Left ventricle myocardium inferior (tissue), 1 donor: ENCODE measurements at places on chromosomes 12 and 14.

- no peak for DNase-seq
These were observed 3.7 kb upstream of the USP15 start for GRCh38 chr12:62256408-62257096.

GRCh38 chr14:104130974-104131651, 7.3 kb upstream of the KIF26A start:
- peak; percentile 66 for DNase-seq

DNA sequence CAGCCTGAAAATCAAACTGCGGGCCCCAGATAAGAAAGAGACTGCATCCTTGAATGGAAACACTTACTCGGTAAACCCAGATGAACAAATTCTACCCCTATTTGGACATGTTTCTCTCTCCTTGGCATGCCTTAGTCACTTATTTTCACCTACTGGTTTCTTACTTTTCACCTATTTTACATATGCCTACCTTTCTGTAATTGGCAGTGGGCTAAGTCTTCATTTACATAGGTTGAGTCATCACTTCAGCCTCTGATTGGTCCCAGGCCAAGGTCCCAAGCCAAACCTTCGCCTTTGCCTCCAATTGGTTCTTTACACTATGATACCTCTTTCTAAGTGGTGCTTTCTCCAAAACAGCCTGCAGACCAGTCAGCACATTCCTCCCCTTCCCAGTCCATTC, 111.3 kb downstream of the DYRK2 start:
- DNase-seq, result no peak

DNA sequence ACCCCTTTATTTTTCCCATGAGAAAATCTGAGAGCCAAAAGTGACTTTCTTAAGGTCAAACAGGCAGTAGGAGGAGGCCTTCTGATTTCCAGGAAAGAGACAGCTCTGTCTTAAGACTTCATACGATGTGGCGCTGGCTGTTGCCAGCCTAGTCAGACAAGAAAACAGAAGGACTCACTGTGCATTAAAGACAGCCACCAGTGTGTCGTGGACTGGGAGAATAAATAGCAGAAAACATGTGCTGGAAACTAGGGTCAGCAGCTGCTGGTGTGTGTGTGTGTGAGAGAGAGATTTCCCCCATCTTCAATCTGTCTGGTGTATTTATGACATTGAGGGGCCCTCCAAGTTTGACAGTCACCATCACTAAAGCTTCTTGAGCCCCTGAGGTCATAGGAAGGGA, 708.6 kb upstream of the TMEM132C start:
- DNase-seq, result no peak

- DNase-seq, result no peak
These were observed 113.6 kb downstream of the CHST11 start for GRCh38 chr12:104570174-104570907.

GRCh38 chr12:114680604-114681069, 3.3 kb downstream of the TBX3 start:
- no peak for DNase-seq

GRCh38 chr12:107484230-107484629, 201.4 kb upstream of the PWP1 start:
- no peak for DNase-seq

DNA sequence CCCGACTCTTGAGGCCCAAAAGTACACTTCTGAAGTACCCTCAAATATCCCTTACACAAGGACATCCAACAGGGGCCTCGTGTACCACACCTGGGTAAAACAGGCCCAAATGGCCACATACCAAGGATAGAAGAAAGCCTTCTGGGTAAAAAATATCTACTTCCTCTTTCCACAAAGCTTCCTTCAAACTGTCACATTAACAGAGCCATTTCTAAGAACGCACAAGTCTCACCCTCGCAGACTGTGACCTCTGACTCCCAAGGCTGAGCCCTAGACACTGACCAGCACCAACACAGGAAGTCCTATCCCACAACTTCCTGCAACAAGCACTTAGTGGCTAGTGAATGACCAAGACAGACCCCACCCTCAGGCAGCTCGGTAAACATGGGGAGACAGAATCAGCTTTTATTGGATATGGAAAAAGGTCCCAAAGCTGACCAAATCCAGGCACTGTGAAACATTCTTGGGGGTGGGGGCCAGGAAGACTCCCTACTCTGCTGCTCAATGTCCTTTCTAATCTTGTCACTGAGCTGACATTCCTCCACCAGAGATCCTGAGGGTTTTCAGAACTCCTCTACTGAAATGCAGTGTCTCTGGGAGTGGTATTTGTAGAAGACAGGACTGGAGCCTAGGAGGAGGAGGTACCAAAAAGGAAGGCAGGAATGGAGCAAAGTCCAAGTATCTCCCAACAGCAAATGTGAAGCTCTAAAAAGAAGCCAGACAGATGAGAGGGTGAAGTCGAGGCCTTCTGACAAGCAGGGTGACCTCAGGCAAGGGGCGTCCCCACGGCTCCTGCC, 15.9 kb downstream of the KCTD10 start:
- peak; percentile 33 for DNase-seq

DNA sequence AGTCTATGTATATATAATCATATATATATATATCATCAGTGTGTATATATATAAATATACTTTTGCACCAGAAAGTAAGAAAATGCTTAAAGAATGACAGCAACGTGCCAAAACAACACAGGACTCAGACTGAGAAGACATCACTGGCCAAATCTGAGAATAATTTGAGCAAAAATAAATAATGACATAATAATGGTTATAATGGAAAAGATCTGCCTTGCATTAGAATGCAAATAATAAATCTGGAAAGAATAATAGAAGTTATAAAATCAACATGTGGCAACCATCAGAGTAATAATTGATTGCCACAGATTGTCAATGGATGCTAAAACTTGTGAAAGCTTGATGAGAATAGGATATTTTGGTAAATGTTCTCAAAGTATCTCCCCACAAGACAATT, 61.5 kb upstream of the PLEKHG7 start:
- DNase-seq, result no peak

DNA sequence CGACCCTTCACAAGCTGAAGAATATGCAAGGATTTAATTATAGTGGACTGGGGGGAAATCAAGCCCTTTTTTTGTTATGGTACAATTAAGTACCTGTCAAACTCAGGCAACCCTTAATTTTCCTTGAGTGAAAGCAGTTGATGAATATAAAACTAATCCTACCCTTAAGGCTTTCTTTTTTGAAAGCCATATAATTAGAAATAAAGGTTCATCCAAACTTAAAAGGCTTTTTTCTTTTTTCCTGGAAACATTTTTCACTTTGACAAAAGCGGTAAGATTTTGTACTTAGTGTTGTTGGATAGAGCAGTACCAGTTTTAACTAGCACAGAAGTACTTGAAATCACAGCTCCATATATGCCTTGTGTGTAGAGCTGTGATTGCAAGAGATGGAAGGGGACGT, 91.9 kb upstream of the MANSC4 start:
- no peak for DNase-seq

DNA sequence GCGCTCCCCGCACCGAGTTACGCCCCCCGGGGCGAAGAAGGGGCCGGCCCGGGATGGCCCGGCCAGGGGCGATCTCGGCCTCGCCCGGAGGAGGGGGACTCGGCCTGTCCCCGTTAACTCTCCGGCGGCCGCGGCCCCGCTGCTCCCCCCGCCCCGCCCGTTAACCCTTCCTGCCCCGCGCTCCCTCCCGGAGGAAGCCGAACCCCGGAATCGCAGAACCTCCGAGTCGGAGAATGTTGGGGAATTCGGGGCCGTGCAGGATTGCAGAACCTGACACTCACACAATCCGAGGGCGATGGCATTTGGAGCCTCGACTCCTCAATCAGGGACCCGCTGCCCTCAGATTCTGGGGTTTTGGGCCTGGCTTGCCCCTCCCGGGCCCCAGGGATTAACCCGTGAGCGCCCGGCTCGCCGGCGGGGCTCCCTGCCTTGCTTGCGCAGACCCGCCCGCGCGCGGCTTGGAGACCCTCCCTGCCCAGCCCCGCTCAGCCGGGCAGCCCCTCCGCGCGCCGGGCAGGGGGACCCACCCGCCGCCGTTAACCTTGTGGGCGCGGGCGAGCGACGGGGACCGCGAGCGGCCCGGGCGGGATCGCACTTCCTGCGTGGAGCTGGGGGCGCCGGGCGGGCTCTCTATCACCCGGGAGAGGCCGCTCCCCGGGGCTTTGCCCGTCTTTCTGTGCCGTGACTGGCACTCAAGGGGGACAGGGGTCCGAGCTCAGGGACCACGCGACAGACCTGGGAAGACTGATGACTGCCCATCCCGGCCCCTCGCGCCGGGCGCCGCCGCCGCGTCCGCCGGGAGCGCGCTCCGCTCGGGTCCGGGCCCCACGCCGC, 18.8 kb downstream of the BEGAIN start:
- no peak for DNase-seq

GRCh38 chr12:94055528-94055927, 92.8 kb upstream of the PLXNC1 start:
- no peak for DNase-seq

GRCh38 chr12:69000074-69000473, 67.1 kb upstream of the CPM start:
- no peak for DNase-seq

GRCh38 chr12:38890102-38890855, 15.1 kb downstream of the CPNE8 start:
- no peak for DNase-seq

DNA sequence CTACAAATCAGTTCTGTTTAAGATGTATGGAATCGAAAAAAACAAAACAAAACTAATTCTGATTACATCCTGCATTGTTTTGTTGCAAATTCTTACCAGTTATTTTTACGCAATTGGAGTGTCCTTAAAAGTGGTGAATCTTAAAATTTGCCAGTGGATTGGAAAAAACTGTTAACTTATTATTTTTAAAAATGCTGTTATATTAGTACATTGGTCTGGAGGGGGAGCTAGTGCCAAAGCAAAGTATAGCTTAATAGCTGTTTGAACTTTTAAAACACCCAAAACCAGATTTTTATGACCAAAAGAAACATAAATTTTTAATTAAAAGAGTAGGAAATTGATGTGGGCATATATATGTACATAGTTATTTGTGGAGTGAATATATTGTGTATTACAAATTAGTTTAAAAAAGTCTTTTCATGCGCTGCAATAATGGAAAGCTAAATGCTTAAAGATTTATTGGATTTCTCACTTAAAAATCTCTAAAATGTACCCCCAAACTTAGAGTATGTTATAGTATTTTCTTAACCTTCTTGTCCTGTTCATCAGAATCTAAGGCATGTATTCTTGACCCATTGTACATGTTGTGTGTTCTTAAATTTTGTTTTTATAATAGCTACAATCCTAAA, 2.5 kb downstream of the FUT8 start:
- no peak for DNase-seq

- no peak for DNase-seq
These were observed 18.9 kb upstream of the CARMIL3 start for GRCh38 chr14:24032727-24033418.

- DNase-seq, result no peak
These were observed 171.1 kb downstream of the DACT1 start for GRCh38 chr14:58808828-58809227.

- DNase-seq, result no peak
These were observed 42.1 kb downstream of the STXBP6 start for GRCh38 chr14:25007832-25008231.

GRCh38 chr12:115386946-115387345, 703.0 kb upstream of the TBX3 start:
- no peak for DNase-seq

DNA sequence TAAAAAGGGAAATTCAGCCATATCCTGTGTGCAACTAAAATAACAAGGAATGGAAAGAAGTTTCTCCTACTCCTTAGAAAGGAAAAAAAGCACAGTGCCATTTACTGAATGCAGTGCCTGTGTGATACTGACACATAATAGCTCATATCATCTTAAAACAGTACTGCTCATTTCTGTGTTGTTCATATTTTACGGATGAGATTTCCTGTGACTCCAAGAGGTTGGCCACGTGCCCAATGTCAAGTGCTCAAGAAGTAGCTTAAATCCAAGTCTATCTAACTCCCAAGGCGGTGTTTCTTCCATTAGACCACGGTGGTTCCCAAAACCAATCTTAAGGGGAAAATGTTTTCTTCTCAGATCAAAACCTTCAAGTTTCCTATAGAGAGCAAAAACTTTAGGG, 20.0 kb downstream of the MAP3K9 start:
- no peak for DNase-seq

DNA sequence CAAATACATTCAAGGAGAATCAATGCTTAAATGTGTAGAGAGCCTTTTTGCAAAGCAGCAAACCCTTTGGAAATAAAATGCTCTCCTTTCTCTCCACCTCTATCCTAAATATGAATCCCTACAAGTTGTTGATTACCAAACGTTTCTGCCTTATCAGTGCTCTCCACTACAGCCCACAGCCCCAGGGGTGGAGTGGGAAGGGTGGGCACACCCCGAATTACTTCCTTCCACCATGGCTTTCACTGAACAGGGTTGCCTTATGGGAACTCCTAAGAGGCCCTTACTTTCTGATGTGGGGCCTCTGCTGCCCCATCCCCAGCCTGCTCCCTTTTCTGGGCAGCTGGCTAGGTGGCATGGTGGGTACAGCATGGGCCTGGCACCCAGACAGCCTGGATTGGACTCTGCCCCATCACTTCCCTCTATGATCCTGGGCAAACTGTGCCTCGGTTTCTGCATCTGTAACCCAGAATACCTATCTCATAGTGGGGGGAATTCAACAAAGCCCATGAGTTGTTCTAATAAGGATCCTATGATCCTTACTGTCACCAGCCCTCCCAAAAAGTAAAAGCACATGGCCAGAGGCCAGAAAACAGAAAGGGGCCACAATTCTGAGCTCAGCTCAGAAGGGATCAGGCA, 16.1 kb downstream of the AK7 start:
- DNase-seq, result no peak

DNA sequence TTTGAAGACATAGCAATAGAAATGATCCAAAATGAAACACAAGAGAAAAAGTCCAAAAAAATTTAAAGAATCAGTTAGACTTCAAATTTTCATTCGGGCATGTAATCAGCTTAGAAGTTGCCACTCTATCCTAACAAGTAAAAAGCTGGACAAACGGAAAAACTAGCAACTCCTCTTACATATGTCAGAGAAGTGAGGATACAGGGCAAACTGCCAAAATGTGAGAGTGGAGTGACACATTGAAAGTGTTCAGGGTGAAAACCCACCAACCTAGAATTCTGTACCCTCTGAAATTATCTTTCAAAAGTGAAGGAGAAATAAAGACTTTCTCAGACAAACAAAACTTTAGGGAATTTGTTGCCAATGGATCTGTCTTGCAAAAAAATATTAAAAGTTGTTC, 42.0 kb upstream of the CHPT1 start:
- DNase-seq, result no peak

GRCh38 chr14:42140831-42141279, 534.2 kb downstream of the LRFN5 start:
- DNase-seq, result no peak
